ENCODE measurements at places on chromosomes 5 and 9.

- no peak for DNase-seq
Observed at GRCh38 chr9:72440992-72441847, 76.2 kb upstream of the ZFAND5 start.

- DNase-seq: no peak
Observed at GRCh38 chr5:66904189-66904588, 292.4 kb downstream of the CD180 start.

- no peak for DNase-seq
Observed at GRCh38 chr5:130110328-130110727, 206.1 kb downstream of the CHSY3 start.

DNA sequence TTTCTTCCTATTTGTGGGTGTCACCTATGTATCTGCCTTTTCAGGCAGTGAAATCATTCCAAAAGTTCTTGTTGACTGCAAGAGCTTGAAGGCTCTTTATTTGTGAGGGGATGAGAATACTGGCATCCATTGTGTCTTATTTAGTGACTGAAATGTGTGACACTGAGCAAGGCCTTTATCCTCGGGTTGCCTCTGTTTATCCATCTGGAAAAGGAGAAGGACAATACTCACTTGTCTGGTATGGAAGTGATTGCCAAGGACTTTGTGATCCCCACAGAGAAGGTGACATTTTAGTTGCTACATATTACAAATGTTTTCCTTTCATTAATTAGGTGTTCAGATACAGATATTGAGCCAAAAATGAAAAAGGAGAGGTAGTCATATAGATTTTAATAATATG lies 80.2 kb downstream of the ARRDC3 start:
- no peak for DNase-seq

- no peak for DNase-seq
Observed at GRCh38 chr5:154627698-154628678, 127.2 kb upstream of the LARP1 start.

DNA sequence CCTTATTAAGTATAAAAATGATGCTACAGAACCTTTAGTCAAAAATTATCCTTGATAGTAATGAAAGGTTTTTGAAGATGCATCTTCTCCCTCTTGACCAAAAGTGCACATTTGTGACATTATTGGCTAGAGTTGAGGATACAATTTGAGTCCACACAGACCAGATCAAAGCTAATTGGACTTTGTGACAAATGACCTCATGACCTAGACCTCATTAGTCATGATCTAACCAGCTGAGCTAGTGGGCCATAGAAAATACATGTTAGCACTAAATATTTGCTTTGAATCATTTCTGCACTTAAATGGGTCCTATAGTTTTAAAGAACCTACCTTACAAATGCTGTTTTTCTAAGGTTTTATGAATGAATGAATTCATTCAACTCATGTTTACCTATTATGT lies 182.1 kb downstream of the RFX3 start:
- no peak for DNase-seq

DNA sequence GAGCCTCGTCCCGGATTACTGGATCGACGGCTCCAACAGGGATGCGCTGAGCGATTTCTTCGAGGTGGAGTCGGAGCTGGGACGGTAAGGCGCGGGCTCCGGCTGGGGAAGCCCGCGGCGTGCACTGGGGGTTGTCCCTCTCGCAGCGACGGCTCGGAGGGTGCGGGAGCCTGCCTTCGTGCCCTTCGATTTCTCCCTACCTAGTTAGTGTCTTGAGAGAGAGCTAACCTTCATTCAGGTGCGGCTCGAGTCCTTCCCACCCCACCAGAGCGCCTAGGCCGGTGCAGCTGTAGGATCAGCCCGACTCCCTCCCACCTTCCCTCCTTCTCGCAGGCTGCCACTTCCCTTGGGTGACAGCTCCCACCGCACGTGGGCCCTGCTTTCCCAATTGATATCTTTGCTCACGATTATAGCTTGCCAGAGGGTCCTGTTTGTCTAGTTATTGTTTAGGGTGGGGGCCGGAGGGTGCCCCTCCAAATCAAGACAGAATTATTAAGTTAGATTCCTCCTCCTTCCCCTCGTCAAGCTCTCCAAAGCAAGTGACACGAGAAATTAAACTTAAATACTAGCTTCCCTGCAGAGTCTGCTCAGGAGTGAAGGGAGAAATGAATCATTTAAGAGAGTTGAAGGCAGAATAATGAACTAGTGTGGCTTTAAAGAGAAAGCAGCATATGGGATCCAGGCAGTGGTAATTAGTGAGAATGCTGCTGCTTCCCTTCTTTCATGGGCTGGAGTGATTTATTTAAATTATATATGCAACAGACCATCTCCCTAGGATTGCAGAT lies 569 bp downstream of the CAMK4 start:
- DNase-seq: no peak

- DNase-seq: no peak
Observed at GRCh38 chr5:89695371-89695770, 714.2 kb downstream of the CETN3 start.

DNA sequence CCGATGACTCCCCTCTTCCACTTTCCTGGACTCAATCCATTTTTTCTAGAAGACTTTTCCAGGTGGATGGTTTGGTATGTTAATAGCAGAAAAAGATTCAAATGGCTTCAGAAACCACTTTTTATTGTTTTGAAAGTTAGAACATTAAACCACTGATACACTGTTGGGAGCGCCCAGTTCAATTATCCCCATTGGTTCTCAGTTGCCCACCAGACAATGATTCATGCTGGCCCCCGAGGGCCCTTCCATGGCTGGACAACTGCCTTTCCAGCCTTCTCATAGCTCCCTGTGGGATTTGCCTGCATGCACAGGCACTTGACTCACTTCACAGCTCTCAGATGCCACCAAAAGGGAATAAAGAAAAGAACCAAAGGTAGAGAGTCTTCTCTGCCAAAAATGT lies 21.3 kb upstream of the ANKRD34B start:
- no peak for DNase-seq

- DNase-seq: no peak
Observed at GRCh38 chr9:79688363-79688762, 116.6 kb downstream of the TLE4 start.

GRCh38 chr5:130102375-130102774 lies 198.1 kb downstream of the CHSY3 start:
- no peak for DNase-seq

DNA sequence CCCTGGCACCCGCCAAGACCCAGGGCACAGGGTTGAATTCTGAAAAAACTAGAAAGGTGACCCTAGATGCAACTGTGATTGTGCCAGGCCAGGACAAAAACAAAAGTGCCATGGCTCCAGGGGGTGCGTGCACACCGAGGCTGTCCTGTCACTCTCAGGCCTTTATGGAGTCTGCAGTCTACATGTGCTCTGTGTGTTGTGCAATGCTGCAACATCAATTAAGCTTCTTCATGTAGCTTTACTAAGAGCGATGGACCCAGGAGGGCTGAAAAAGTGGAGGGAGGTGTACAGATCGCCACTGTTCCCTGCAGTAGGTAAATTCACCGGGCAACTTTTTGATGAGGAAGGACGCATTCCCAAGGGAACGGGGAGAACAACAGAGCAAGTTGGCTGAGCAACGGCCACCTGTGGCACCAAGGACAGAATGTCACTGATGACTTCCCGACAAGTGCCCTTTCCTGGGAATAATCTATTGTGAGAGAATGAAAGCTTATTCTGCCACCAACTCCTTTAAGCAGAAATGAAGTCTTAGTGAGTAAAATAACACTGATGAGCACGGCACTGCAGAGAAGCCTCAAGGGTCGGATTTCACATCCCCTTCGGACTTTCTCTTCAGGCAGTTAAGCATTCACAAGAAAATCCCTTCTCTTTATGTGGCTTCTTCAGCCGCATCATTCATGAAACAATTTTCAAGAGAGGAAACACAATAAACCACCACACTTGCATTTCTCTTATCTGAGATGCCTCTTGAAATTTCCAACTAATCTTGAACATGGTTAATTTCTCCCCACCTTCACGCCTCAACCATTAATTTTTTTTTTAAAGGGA lies 149.6 kb downstream of the DROSHA start:
- no peak for DNase-seq
